Fibroblast of the aortic adventitia (primary cell): ENCODE measurements at places on chromosomes 2 and 18. TPM values are rescaled to one million over a fixed set of nuclear protein-coding genes. Genes with fewer than 3 reads are reported as not detected.

- DNase-seq, result no peak
These were observed 45.7 kb downstream of the RAB31 start for GRCh38 chr18:9753846-9754245.

NT5C1B gene
- total RNA-seq, result not detected in 2 replicates

DNA sequence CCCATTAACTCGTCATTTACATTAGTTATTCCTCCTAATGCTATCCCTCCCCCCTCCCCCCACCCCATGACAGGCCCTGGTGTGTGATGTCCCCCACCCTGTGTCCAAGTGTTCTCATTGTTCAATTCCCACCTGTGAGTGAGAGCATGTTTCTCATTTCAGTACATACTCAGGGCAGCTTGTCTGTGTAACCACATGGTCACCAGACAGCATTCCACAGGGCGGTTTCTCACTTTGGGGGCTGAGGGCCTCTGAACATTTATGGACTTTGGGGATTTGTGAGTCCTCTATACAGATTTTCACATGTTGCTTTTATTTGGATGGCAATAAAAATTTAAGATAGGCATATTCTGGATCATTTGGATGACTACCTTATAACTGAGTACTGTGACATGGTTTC lies 84.0 kb downstream of the LYPD6B start:
- no peak for DNase-seq

DNA sequence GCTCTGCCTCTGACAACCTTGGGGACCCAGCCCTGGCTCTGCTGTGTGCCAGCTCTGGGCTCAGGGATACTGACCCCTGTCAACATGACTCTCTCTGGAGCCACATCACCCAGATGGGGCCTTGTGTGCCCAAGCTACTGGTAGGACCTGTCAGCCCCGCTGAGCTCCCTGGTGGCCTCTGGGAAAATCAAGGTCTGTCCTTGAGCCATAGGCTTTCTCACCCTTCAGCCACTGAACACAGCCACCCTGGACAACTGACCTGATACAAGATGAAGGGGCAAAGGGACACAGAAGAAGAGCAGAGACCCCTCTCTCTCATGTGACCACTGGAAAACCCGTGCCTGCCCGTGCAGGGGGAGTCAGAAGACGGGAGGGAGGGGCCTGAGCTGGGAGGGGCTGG lies 7.8 kb downstream of the CCDC74A start:
- DNase-seq, result no peak

DNA sequence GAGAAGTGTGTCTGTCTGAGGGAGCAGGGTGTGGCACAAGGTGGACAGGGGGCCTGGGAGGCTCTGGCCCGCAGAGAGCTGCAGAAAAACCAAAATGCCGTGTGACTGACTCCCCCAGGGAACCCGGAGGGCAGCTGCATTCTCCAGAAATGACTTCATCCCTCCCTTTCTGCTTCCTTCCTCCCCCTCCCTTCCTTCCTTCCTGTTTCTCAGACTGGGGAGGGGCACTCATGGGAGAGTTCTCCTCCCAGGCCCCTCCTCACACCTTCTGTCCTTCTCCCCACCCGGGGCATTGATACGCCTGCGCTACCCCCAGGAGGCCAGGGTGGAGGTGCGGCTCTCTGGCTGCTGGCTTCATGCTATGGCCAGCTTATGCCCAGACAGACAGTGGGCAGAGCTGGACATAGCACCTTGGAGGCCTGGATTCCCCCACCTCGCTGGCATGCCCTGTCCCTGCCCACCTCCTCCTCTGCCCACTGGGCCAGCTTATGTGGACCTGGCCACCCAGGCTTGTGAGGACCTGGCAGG lies 8.2 kb upstream of the GPR17 start:
- peak; percentile 80 for DNase-seq

DNA sequence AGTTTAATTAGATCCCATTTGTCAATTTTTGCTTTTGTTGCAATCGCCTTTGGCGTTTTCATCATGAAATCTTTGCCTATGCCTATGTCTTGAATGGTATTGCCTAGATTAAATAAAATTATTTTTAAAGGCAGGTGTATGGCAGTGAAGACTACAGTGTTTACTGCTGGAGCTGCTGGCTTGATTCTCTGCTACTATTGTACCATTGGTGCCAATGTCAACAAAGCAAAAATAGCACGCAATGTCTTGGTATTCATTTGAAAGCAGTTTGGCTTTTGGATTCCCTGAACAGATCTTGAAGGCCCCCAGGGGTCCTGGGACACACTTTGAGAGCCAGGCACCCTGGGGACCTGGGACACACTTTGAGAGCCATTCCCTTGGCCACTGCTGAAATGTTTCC lies 125.4 kb upstream of the ACKR3 start:
- DNase-seq, result no peak

LOXHD1 gene
- not detected in 2 replicates for total RNA-seq

DNA sequence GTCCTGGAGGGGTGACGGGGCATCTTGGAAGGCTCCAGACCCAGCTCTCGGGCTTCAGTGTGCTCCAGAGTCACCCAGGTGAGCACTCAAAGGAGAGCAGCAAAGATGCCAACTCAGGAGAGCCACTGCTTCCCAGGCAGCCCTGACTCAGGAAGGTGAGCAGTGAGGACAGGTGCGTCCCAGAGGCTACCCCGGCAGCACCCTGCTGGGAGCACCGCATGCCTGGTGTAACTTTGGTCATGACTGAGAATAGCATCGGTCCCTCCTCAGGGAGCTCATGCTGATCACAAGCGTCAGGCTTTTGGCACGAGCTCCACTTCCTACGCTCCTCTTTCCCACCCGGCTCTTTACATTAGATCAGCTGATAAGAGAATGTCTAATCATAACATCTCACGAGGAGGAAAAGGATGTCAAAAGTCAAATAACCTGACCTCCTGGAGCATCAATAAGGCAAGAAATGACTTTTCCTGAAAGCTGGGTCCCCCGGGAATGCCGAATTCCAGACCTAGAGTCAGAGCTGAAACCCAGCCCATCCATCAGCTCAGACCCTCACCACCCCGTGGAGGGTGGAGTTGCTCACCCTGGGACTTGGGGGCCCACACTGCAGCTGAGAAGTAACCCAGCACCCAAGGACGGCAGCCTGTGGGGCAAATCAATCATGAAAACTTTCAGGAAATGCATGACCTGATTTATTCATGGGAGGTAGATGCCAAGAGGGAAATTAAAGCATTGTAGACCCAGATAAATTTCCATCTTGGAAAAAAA lies 248.8 kb downstream of the ACKR3 start:
- DNase-seq, result no peak

LOXL3 gene
- total RNA-seq, result 11.9 and 18.5 TPM in 2 replicates

- no peak for DNase-seq
These were observed 877 bp upstream of the BCL2L11 start for GRCh38 chr2:111119822-111120252.

DNA sequence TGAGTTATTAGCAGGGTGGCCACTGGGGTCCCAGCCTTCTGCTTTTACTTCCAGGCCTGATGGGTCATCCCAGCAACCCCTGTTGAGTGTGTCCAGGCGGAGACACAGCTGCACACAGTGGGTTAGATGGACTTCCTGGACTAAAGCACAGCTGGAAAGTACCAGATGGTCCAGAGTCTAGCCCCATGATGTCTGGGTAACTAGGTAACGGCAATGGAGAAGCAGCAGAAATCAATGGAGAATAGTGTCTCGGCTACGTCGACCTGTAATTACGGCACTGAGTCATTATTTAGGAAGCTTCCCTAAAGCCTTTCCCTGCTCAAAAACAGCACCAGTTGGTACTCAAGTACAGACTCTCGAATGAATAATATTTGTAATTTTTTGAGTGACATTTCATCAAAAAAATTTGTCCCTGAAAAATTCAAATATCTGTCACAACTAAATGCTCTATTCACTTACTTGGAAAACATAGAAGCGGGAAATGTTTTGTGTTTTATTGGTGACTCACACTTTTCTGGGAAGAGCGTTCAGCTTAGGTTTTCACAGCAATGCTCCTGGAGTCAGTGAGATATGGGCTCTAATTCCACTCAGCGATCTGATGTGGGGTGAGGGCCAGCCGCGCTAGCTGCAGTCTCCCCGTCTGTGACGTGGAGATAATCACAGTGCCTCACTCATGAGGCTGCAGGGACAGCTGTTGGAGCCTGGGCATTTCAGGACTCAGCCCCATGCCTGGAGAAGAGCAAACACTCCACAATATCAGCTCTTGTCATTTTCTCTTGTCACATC lies 16.2 kb upstream of the ARL4C start:
- DNase-seq, result peak; percentile 59

GRCh38 chr2:199455545-199456382 lies 2.0 kb downstream of the SATB2 start:
- peak; percentile 35 for DNase-seq

DNA sequence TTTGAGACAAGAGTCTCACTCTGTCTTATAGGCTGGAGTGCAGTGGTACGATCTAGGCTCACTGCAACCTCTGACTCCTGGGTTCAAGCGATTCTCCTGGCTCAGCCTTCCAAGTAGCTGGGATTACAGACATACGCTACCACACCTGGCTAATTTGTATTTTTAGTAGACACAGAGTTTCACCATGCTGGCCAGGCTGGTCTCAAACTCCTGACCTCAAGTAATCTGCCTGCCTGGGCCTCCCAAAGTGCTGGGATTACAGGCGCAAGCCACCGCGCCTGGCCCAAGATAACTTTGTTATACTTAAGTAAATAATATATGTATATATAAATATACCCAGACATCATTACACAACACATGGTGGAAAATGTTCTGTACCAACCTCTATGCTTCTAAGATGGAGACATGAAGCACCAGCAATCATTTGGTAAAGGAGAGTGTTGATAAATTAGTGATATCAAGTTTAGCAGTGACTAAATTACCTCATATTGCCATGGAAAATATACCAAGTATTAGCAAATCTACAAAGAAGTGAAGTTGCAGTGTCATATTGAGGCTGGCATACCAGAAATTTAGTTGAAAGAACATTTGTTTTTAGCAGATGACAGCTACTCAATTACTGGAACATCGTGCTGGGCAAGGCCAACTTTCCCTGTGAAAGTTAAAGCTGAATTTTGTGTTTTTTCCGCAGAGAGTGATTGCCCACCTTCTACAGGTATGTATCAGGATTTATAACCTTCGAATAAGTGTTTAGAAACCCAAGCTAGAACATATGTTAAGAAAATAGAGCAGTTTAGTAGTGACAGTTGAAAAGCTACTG lies 177.7 kb downstream of the MYCN start:
- no peak for DNase-seq

DNA sequence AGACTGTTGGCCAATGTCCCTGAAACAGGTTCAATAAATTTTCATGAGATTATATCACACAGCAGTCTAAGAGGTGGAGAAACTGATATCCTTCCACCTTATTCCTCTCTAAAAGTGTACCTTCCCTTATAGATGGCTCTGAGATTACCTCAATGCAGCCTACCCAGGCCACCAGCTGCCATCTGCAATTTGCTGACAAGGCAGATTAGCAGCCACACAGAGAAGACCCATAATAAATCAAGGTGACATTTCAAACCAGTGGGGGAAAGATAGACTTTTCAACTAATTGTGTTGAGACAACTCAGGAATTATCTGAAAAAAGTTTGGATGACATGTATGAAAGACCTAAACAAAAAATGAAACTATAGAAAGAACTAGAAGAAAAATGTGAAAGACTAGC lies 43.2 kb downstream of the ZBTB7C start:
- no peak for DNase-seq

- DNase-seq, result peak; percentile 38
These were observed 228.7 kb upstream of the SLC8A1 start for GRCh38 chr2:40680547-40680946.

PROM2 gene
- total RNA-seq, result 0.18 and 0.33 TPM in 2 replicates

- DNase-seq, result no peak
These were observed 66.2 kb downstream of the ESCO1 start for GRCh38 chr18:21534327-21534726.

DPYSL5 gene
- total RNA-seq, result not detected in 2 replicates

FTCDNL1 gene
- total RNA-seq, result 1.5 TPM in 1 of 2 replicates, not detected in the other

GRCh38 chr2:72211350-72211749 lies 63.7 kb upstream of the CYP26B1 start:
- peak; percentile 19 for DNase-seq

- DNase-seq, result no peak
These were observed 212.7 kb downstream of the KCNE4 start for GRCh38 chr2:223264541-223265193.

- DNase-seq, result no peak
These were observed 37.3 kb downstream of the CYRIA start for GRCh38 chr2:16628314-16628713.

- DNase-seq, result peak; percentile 69
These were observed 66.5 kb downstream of the USP37 start for GRCh38 chr2:218501665-218502064.

DNA sequence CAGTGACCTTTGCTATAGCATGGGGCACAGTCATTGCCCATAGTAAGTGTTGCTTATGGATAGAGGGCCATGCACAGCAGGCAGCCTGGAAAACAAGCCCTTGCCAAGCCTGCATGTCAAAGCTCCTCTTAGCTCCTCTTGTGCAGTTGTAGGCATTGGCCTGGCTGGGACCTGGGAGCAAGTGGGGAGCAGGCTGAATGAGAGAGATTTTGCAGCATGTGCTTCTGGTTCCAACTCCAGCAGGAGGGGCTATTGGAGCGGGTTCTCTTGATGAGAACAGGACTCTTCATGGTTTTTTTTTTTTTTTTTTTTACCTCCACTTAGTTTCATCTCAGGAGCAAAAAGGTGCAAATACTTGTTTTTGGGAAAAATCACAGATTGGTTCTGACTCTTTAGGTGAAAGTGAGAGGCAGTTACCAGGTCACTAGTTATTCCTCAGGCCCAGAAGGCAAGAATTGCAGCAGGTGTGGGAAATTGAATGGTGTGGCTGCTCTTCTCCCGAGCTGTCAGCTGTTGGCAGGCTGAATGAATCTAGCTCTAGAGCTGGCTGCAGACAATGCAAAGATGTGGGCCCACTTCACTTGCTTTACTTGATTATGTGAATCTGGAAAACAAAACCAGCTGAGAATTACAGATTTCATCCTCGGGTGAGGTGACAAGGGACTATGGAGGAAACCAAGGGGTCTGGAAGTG lies 95.9 kb downstream of the MAP4K4 start:
- no peak for DNase-seq

- no peak for DNase-seq
These were observed 68.1 kb upstream of the KLHL14 start for GRCh38 chr18:32840962-32841361.

- DNase-seq, result peak; percentile 93
These were observed 38.6 kb downstream of the ALPK2 start for GRCh38 chr18:58590254-58590653.

- no peak for DNase-seq
These were observed 24.8 kb upstream of the MALL start for GRCh38 chr2:110140401-110140800.

ALPP gene
- total RNA-seq, result not detected in 2 replicates
